CD8-positive, alpha-beta memory T cell (primary cell): ENCODE measurements at places on chromosomes 12 and 14. TPM values are rescaled to one million over a fixed set of nuclear protein-coding genes. Genes with fewer than 3 reads are reported as not detected.

MAX gene
- total RNA-seq = 127 TPM

RPS6KA5 gene
- total RNA-seq = 17.7 TPM

KRT78 gene
- not detected for total RNA-seq

B4GALNT3 gene
- 3.5 TPM for total RNA-seq

RD3L gene
- not detected for total RNA-seq

HOXC4 gene
- total RNA-seq = 1.3 TPM

RASSF3 gene
- 59.2 TPM for total RNA-seq

P2RX2 gene
- total RNA-seq = not detected

LEMD3 gene
- total RNA-seq = 26.8 TPM

PLEKHH1 gene
- 0.77 TPM for total RNA-seq

RPL10L gene
- total RNA-seq = not detected

TAS2R14 gene
- 0.55 TPM for total RNA-seq

KRT6A gene
- total RNA-seq = not detected

SOAT2 gene
- 1.00 TPM for total RNA-seq

DLK1 gene
- total RNA-seq = not detected

OR10G3 gene
- total RNA-seq = not detected

LAG3 gene
- total RNA-seq = 245 TPM

SLC25A21 gene
- not detected for total RNA-seq

ESRRB gene
- total RNA-seq = not detected

LPAR5 gene
- total RNA-seq = 10.6 TPM
